ENCODE measurements at places on chromosomes 2 and 18.

DNA sequence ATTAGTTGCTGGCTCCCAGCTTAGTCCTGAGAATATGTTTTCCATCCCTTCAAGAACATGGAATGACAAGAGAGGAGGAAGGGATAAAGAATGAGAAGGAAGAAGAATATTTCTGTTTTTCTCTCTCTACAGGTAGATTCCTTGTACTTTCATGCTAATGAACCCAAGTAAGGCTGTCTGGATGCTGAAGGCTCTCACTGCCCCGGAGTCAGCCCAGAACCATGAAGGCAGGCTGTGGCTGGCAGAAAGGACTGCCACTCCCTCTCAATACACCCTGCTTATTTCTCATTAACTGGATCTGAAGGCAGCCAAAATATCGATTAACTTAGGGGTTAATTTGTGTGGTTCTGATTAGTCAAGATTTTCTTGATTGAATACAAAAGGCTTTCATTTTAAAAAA lies 93.1 kb upstream of the NPAS2 start:
- DNase-seq, result no peak

DNA sequence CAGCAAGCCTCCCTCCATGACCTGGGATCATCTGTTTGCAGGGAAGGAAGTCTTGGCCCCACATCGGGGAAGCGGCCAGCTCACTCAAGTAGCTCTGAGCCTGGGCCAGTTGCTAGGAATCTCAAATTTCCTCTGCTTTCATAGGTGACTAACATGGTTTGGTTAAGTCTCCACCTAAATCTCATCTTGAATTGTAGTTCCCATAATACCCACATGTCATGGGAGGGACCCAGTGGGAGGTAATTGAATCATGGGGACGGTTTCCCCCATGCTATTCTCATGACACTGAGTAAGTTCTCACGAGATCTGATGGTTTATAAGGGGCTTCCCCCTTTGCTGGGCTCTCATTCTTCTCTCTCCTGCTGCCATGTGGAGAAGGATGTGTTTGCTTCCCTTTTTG lies 75.2 kb downstream of the LBH start:
- DNase-seq, result no peak

DNA sequence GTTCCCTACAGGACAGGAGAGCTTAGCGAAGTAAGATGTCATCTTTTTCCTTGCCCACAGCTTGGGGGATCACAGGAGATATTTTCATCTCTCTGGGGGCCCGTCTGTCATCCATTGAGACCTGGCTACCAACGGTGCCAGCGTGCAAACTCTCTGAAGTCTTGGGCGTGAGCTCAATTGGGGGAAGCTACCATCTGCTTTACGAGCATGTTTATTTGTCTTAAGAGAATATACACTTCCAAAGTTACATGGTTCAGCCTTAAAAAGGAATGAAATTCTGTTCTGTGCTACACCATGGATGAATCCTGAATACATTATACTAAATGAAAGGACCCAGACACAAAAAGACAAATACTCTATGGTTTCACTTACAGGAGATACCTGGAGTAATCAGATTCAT lies 13.6 kb downstream of the SAG start:
- no peak for DNase-seq

GRCh38 chr2:189559579-189560272 lies 20.9 kb downstream of the SLC40A1 start:
- no peak for DNase-seq

DNA sequence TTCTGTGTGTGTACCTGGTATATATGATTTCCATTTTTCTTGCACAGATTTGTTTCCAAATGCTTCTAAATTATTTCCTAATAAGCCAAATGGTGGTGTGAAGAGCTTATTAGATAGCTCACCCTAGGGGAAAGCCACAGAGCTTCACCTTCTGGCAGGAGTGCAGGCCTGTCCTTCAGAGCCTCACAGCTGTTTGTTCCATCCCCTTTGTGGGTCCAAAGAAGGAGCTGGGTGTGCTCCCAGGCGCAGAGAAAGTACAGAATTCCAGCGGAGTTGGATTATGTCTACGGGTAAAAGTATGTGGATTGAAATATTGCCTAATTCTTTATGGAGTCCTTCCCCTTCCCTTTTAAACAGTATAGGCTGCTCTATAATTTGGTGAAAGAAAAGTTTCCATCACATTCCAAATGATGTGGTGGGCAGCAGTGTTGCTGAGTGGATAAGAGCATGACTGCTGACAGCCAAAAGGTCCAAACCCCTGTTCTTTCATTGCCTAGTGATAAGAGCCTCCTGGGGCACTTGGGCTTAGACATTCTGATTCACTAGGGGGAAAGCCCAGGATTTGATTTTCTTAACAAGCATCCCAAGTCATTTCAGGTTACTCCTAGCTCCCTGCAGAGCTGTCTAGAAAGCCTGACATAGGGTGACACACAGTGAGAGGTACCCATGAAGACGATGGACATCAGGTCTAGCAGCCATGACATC lies 86.6 kb downstream of the WDSUB1 start:
- DNase-seq, result no peak

DNA sequence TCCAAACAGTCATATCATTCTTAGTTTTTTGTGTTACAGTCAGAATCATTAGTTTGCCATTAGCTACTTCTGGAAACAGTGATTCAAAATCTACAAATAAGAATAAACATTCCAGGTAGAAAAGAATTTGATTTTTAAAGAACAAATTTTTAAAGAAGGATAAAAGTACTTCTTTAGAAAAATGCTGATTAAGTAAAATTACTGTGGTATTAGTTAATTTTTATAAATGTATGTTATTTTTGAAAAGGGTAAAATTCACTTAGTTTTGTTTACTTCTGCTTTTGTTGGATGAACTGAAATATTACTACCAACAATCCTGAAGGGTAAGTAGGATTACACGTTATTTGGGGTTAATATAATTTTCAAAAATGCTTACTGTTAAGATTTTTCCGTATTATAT lies 11.8 kb downstream of the MMADHC start:
- DNase-seq, result no peak

DNA sequence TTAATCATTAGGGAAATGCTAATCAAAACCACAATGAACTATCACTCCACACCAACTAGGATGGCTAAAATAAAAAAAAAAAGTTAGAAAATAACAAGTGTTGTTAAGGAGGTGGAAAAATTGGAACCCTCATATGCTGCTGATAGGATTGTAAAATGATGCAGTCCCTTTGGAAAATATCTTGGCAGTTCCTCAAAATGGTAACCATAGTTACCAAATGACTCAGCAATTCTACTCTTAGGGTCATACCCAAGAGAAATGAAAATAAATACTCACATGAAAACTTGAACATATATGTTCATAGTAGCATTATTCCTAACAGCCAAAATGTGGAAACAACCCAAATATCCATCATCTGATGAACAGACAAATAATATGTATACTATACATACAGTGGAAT lies 15.7 kb upstream of the ACVR2A start:
- no peak for DNase-seq

DNA sequence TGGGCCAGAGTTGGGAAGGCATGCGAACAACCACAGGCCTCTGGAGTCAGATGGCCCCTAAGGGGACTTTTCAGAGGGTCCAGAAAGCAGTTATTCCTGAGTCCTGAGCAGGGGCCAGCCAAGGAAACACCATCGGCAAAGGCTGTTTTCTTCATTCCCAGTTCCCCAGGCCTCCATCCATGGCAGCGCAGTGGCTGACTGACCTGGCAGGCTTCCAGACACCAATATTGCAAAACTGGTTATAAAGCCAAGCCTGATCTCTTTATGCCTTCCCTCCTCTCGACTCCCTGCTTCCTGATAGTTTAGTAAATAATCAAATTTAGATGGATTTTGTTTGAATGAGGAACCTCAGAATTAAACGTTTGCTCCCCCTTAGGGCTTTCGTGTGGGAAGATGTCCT lies 133.4 kb upstream of the ITGA6 start:
- no peak for DNase-seq

DNA sequence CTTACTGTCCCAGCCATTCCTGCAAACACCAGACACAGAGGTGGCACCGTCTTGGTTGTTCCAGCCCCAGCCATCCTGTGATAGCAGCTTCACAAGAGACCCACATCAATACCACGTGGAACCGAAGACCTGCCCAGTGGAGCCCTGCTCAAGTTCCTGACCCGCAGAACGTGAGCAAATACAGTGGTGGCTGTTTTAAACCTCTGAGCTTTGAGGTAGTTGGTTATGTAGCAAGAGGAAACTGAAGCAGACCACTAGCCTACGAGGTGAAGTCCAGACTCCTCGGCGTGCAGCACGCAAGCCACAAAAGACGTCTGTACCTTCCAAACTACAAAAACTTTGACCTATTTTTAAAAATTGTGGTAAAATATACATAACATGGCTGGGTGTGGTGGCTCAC lies 96.1 kb upstream of the ODC1 start:
- DNase-seq, result peak; percentile 11

DNA sequence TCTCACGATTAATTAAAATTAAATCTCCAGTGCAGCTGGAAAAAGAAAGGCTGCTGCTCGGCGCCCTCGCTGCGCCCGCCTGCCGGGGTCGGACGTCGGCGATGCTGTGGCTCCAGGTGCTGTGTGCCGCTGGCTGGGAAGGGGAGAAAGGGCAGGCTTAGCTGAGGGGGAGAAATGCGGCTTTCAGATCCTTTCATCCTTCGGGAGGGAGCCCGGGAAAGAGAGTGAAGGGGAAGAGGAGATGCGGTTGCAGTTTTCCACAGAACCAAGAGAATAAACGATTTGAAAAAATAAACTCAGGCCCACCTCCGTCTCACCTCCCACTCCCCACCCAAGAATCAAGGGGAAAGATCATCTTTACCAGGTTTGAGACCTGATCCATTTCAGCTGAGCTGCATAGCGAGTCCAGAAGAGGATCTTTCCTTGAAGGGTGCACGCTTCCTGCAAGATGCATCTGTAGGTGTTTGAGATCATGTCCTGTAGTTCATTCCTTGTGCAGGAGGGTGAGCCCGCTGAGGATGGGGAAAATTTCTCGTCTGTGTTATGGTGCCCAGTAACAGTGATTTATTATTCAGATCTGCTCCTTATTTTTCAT lies 495 bp downstream of the TMEM169 start:
- DNase-seq, result no peak

- no peak for DNase-seq
Measured at GRCh38 chr2:66435549-66435875, 587 bp downstream of the MEIS1 start.

- no peak for DNase-seq
Measured at GRCh38 chr2:96565111-96565510, 28.6 kb downstream of the ARID5A start.

GRCh38 chr2:11669454-11670291 lies at the start of gene NTSR2:
NTSR2 (minus strand) TSS chr2:11670195; CDS start chr2:11670129, 66 bp downstream.
- DNase-seq, result no peak

- no peak for DNase-seq
Measured at GRCh38 chr2:127410871-127411652, 7.2 kb upstream of the PROC start.

GRCh38 chr2:11080253-11081115 lies 74.8 kb upstream of the SLC66A3 start:
- no peak for DNase-seq

- DNase-seq, result no peak
Measured at GRCh38 chr2:56021136-56021474, 97.5 kb upstream of the EFEMP1 start.

DNA sequence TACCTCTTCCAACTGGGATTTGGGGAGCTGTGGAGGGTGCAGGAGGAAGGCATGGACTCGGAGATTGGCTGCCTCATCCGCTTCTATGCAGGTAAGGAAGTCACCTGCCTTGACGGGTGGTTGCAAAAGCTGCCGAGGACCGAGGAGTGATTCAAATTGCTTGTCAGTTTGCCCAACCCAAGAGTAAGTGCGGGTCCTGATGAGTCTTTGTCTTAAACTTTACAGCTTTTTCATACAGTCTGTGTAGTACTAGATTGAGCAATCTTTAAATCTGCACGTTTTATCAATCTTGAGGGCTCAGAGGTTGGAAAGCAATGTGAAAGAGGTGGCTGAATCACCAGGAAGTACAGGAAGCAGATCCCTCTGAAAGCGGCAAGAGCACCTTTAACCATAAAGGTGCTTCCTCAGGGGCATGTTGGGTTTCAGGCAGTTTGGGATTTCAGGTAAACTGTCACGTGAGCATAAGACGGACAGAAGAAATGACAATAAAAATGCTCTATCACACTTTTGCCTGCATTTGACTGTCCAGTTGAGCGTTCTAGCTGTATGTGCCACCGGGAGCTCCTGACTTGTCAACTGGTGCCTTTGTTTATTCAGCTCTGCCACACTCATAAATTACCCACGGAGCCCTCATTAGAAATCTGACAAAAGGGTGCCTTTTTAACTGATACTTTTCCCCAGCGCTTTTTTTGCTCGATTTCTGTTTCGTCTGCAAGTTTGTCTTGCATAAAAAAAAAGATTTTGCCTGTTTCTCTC lies 2.0 kb downstream of the PHLPP1 start:
- DNase-seq, result no peak

DNA sequence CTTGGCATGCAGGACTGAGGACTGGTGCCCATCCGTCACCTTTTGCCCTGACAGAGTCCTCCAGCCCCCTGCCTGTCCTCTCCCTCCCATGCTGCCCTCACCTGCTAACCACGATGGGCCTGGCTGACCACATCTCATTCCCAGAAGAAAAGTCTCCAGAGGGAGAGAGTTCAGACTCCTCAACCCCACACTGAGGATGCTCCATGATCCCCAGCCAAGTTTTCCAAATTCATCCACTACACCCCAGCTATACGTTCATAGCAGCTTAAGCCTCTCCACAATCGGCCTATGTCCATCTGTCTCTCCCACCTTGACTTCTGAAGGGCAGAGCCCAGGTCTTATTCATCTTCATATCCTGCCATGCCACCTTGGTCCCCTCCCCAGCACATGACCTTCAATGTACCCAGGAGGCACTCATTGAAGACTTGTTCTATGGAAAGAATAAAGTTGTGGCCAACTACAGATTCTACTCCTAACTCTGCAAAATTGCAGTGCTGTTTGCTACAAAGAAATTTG lies 115.6 kb upstream of the ID2 start:
- DNase-seq, result no peak

DNA sequence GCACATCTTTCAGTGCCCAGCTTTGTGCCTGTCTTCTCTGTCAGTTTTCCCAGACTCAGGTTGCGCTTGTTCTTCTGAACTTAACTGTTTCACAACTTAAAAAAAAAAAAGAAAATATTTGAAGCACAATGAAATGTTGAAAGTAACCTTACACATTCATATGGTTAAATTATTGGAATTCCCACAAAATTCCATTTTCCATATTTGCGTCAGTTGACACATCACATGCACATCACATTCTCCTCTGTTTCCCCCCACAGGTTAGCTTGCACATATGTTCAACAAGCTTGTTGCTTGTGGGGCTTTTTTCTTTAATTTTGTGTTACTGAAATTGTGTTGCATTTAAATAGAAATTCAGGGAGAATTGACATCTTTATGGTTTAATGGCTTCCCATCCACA lies 8.3 kb downstream of the MYO1B start:
- DNase-seq, result no peak

- DNase-seq, result no peak
Measured at GRCh38 chr2:204825681-204826080, 280.4 kb downstream of the PARD3B start.

GRCh38 chr2:222057347-222058073 lies 241.3 kb downstream of the PAX3 start:
- no peak for DNase-seq

GRCh38 chr2:233354500-233354924 lies 218 bp downstream of the DGKD start:
- no peak for DNase-seq
